GM13977 (cell line): ENCODE measurements at places on chromosomes 11 and 22.
A peak's percentile ranks its signal among the peaks of the same experiment; 100 is the strongest.

DNA sequence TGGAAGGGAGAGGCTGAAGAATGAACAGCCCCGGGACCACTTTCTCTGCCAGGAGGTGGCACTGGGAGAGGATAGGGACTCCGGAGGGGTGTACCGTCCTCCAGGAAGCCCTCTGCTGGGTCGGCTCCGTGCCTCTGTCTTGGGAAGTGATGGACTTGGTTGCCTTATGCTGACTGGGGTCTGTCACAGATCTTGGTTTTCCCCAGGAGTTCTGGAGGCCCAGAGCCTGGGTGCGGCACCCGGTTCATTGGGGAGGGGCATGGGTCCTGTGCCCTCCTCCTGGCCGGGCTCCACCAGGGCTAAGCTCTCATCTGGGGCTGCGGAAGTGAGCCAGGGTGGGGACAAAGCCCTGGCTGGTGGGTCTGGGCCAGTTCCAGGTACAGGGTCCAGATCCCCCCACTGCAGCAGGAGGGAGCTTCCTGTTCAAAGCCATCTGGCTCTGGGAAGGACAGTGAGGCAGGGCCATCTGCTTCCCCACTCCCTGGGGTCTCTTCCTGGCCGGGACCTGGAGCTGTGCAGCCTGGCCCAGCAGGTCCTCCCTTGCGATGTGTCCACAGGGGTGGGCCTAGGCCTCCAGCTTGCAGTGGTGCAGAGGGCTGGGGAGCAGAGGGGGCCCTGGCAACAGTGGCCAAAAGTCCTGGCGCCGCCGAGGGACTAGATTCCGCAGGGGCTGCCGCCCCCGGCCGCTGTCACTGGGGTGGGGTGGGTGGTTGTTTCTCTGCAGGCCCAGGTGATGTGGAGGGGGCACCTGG, 1.1 kb upstream of the AP2A2 start:
- no peak for DNase-seq

DNA sequence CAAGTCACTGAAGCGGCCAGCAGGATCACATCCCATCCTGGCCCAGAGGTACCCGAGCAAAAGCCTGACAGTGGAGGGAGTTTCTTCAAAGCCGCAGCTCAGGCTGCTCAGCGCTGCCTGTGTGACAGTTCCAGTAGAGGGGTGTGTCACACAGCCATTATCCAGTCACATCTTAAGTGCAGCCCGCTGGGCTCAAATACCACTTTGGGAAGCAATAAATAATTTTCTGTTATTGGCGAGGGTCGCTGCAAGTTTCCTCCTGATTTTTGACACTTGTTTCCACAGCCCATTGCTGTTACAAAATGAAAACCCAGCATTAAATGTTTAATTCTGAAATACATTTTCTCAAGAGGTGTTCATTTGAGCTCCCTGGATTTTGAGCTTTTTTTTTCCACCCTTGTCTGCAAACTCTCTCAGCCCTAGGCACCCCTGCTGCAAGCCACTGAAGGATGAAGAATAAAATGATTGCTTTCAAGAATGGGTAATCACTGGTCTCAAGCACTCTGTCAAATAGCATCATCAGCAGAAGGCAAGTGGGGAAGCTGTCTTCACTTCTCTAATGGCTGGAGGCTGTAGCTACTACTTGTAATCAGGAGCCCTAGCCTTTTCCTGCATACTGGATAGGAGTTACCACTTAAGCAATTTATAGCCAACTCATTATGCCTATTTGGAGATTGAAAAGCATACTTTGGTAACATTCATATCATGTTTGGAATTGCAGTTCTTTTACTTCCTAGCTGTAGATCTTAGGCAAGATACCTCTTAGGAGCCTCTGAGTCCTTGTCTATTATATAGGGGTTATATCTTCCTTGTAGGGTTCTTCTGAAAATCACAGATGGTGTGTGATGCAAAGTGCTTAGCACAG, 373.7 kb downstream of the METTL15 start:
- DNase-seq: no peak

GRCh38 chr22:40394607-40395006, 24.2 kb downstream of the SGSM3 start:
- DNase-seq: no peak

- no peak for DNase-seq
Observed at GRCh38 chr22:44537467-44537866, 39.4 kb upstream of the RTL6 start.

- no peak for DNase-seq
Observed at GRCh38 chr22:39984006-39984405, 10.7 kb upstream of the FAM83F start.

- no peak for DNase-seq
Observed at GRCh38 chr22:34567367-34567766, 498.6 kb upstream of the ISX start.

GRCh38 chr22:37281646-37282384, 493 bp upstream of the CYTH4 start:
- DNase-seq: no peak

DNA sequence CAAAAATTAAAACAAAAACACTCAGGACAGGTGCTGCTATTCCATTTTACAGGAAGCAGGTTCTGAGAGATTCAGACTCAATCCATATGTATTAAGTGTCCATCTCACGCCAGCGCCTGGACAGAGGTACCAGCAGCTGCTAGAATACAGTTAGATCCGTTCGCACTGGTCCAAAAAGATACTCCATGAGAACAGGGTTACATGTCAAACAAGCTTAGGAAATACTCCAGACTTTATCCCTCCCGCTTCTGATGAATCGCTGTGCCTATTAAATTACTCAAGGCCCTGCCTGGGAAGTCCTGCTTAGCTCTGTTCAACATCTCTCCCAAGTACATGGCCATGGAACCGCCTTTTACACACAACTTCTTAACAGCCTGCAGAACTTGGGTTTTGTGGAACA, 50.2 kb upstream of the SLC35C1 start:
- DNase-seq: no peak

- DNase-seq: no peak
Observed at GRCh38 chr11:83389975-83390374, 103.8 kb upstream of the CCDC90B start.

- no peak for DNase-seq
Observed at GRCh38 chr22:49768077-49768910, 59.4 kb downstream of the BRD1 start.

DNA sequence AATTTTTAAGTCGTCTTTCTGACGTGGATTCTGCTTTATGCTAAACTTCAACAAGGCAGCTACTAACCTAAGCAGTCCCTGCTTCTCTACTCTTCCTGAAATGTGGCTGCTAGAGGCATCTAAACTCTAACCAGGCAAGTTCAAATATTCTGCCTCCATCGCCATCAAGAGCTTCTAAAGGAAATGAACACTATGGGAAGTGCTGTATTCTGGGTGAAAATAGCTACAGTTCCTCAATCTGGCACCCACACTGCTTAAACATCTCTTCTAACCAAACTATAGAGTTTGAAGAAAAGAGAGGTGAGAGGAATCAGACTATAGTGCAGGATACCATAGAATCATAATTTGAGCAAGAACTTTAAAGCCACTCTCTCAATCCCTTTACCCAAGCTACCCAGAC, 6.3 kb downstream of the NRIP3 start:
- DNase-seq: no peak

DNA sequence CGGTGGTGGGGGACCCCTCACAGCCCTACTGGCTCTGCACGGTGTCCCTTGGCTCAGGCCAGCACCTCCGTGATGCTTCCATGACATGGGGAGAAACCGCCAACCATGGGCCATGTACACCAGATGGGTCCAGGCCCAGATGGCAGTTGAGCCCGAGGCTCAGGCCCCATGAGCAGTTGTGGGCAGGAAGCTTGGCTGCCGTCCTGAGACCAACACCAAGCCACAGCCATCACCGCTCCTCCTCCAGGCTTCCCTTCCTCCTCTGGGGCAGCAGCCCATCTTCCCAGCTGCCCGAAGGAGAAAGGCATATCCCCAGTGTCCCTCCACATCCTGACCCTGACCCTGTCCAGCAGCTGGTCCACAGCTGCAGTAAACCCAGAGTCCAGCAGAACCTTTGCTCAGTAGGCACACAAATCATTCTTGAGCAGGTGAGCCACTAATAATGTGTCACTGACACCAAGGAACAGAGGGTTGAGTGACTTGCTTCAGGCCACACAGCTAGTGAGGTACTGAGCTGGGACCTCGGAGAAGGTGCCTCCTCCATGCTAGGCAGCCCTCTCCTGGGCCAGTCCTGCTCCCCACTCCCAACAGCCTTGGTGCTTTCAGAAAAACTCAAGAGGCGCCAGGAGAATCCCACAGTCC, 204.9 kb downstream of the CTTN start:
- DNase-seq: no peak

DNA sequence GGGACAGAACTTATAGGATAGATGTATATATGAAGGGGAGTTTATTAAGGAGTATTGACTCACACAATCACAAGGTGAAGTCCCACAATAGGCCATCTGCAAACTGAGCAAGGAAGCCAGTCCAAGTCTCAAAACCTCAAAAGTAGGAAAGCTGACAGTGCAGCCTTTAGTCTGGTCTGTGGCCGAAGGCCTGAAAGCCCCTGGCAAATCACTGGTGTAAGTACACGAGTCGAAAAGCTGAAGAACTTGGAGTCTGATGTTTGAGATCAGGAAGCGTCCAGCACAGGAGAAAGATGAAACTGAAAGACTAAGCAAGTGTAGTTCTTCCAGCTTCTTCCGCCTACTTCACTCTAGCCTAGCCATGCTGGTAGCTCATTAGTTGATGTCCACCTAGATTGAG, 799.6 kb upstream of the ARHGAP42 start:
- no peak for DNase-seq

DNA sequence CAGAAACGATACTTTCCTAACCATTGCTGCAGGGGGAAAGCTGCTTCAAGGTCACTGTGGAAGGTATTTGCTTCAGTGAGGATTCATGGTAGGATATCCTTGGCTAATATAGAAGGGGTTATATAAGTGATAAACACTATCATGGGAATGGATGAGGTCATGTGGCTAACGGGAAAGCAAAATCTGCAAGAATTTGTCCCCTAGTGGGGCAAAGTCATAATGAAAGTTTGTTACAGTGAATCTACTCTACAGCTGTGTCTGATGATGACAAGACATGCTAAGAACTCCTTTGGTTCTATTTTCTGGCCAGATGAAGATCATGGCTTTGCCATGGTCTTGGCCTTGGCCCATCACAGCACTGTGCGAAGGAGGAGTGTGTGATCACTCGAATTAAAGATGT, 13.8 kb downstream of the MMP20 start:
- DNase-seq: peak; percentile 26

DNA sequence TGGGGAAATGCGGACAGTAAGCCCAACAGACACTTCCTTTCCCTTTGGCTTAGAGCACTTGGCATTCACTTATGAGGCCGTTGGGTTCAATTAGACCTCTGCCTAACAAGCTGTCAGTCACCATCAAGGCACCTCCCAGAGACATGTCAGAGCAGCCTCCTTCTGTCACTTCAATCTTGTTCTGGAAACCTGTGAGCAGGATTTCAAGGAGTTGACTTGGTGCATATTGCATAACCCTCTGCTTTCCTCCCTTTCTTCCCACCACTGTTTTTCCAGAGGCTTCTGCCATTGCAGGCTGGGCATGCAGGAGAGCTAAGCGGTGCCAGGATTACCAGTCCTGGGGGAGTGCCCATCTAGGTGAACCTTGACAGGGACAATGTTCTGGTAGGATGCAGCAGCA, 484.2 kb upstream of the LRRC4C start:
- no peak for DNase-seq

DNA sequence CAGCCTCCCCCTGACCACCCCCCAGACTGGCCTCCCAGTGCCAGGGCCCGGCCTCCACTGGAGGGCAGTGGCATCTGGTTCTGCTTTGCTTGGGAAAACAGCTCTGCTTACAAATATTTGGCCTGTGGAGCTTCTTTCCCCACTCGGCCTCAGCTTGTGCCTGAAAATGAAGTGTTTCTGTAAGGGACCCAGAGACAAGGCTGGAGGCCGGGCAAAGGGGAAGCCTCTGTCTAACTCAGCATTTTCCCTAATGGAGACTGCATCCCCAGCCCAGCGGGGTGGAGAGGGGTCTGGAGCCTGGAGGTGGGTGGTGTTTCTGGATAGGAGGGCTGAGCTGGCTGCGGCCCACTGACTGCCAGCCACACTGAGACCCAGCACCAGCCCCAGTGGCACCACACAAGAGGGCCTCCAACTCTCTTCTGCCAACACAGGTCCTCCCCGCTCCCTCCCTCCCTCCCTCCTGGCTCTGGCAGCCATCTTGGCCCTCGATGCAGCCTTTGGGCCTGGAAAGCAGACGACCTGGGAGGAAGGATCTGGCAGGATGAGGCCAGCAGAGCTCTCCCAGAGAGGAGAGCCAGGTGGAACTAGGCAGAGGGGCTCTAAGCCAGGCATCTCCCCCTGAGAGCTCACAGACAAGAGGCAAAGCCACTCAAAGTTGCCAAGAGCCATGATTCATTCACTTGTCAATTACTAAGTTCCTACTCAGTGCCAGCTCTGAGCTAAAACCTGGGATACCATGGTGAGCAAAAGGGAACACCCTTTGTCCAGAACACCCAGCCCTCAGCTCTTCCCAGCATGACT, 77.1 kb upstream of the CD82 start:
- no peak for DNase-seq

- no peak for DNase-seq
Observed at GRCh38 chr11:93622043-93622442, 39.4 kb upstream of the CEP295 start.

GRCh38 chr11:83643115-83643514, 356.9 kb upstream of the CCDC90B start:
- DNase-seq: no peak
